Urinary bladder (tissue), 4 donors: ENCODE measurements at places on chromosomes 6 and 20. TPM values are rescaled to one million over a fixed set of nuclear protein-coding genes. Genes with fewer than 3 reads are reported as not detected.

ULBP2 gene
- total RNA-seq = 0.26 TPM

LRRC73 gene
- not detected for total RNA-seq

OOEP gene
- total RNA-seq = not detected

ID4 gene
- total RNA-seq = 102 TPM

ADAM33 gene
- 88.2 TPM for total RNA-seq

ATXN1 gene
- total RNA-seq = 137 TPM

LY6G6F gene
- total RNA-seq = not detected

KCNK16 gene
- total RNA-seq = not detected

TNFRSF21 gene
- 22.8 TPM for total RNA-seq

TDRD6 gene
- total RNA-seq = 1.9 TPM

CHRNA4 gene
- 0.79 TPM for total RNA-seq

TMC2 gene
- 0.16 TPM for total RNA-seq

ECT2L gene
- total RNA-seq = 0.21 TPM

RNF217 gene
- 51.7 TPM for total RNA-seq

SCGN gene
- total RNA-seq = 0.21 TPM

FUT9 gene
- total RNA-seq = 8.8 TPM

SEL1L2 gene
- total RNA-seq = 1.9 TPM

LAMA2 gene
- total RNA-seq = 190 TPM

GGTLC1 gene
- total RNA-seq = not detected

PREP gene
- 26.2 TPM for total RNA-seq

GPR6 gene
- not detected for total RNA-seq

MDFI gene
- total RNA-seq = 32.6 TPM

MATN4 gene
- total RNA-seq = 1.5 TPM

MCHR2 gene
- total RNA-seq = 0.48 TPM

CYP21A2 gene
- total RNA-seq = not detected

KIAA1755 gene
- 6.8 TPM for total RNA-seq

RAMACL gene
- 6.0 TPM for total RNA-seq

HEY2 gene
- 5.6 TPM for total RNA-seq

CTAGE9 gene
- total RNA-seq = not detected

HRH3 gene
- 0.16 TPM for total RNA-seq

NMBR gene
- total RNA-seq = 0.32 TPM

DAAM2 gene
- total RNA-seq = 21.1 TPM

NECAB3 gene
- total RNA-seq = 18.6 TPM

RGS17 gene
- 6.6 TPM for total RNA-seq

DUSP15 gene
- total RNA-seq = 1.4 TPM

ABHD16B gene
- total RNA-seq = not detected

APCDD1L gene
- total RNA-seq = 3.9 TPM

COL10A1 gene
- total RNA-seq = 0.79 TPM

SIRPB1 gene
- 0.26 TPM for total RNA-seq

RHAG gene
- total RNA-seq = 1.0 TPM

RNF182 gene
- total RNA-seq = 0.90 TPM

KHDC1L gene
- total RNA-seq = not detected

TGM3 gene
- total RNA-seq = not detected

TENT5A gene
- 154 TPM for total RNA-seq

PI3 gene
- not detected for total RNA-seq

TNFRSF6B gene
- 0.42 TPM for total RNA-seq

OLIG3 gene
- not detected for total RNA-seq

POU5F1 gene
- 3.0 TPM for total RNA-seq

PTCRA gene
- not detected for total RNA-seq

L3MBTL3 gene
- total RNA-seq = 15.1 TPM

LY86 gene
- total RNA-seq = 4.1 TPM

FOXF2 gene
- 6.6 TPM for total RNA-seq

PDYN gene
- not detected for total RNA-seq

AGER gene
- 1.5 TPM for total RNA-seq

SNTA1 gene
- 9.3 TPM for total RNA-seq

CRISP2 gene
- total RNA-seq = not detected

C20orf204 gene
- total RNA-seq = 0.95 TPM

DXO gene
- 8.5 TPM for total RNA-seq

DDAH2 gene
- 81.6 TPM for total RNA-seq

OR2H2 gene
- total RNA-seq = not detected
